Stimulated activated CD4-positive, alpha-beta T cell treated with anti-CD3 and anti-CD28 coated beads, Interleukin-4, amount 100 ng/mL, for 4 hours (primary cell): ENCODE measurements at places on chromosomes 2 and 18.

GRCh38 chr2:1504311-1504750 is 91.1 kb downstream of the TPO start:
- no peak for DNase-seq

DNA sequence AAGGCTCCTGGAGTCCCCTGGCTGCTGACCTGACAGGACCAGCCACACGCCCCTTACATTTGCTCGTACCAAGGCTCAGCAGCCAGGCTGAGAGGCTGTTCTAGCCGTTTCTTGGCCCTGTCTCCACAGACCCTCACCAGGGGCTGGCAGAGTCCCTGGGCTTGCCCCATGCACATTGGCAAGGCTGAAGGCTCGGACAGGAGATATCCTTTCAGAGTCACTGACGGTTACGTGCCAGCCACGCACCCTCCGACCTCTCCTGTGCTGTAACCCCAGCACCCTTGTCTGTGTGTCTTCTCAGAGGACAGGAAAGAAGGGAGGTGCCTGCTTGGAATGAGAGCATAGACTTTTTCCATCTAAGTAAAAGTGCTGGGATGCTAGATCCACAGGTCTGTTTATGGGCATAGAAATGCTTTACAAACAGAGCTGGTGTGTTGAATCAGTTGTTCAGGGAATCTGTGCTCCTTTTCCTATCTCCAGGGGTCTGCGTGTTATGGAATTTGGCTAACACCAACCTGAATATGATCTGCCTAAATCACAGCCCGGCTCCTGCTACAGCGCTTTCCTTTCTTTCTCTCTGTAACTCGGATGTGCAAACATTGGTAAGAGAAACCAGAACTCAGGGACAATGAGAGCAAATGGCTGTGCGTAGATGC is 41.0 kb downstream of the COPS8 start:
- DNase-seq = no peak

DNA sequence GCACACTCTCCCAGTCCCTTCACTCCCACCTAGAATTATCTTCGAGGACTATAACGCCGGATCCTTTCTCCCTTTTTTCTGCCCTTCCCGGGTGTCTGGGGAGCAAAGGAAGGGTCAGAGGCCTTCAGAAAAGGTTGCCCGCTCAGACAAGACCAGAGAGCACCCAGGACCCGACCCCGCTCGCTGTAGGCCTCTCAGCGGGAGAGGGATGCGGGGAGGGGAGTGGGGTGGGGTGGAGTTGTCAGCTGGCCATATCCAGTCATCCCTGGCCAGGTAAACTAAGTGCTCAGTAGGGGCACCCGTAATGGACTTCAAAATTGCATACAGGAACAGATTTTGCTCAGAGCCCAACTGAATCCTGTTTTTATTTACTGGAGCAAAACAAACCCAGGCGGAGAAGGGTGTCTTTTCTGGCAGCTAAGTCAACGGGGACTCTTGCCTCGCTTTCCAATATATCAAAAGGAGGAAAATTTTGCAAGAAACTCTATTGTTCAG is 65.0 kb downstream of the NOL4 start:
- no peak for DNase-seq

DNA sequence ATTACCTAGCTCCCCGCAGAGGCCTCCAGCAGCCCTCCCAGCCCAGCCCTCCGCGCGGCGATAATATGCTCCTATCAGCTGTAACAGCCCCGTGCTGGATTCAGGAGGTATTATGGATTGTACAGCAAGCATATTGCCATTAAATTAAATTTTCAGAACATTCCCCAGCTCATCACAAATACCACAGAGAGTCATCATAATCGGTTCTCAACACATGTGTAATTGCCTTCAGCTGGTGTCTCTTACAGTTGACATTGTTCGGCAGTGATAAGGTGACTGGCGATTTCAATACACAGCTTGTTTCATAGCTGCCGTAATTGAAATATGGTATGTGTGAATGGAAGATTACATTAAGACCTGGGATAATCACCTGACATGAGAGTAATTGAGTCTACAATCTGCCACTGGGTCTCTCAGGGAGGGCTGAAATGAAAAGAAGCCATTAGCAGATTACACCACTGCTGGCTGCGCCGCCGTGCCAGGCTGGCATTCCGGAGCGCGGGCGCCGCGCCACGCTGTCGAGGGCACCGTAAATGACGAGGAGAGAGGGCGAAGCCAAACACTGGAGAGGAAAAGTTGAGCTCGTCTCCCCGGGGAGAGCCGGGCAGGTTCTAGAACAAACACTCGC is 549.4 kb upstream of the SALL3 start:
- no peak for DNase-seq

GRCh38 chr2:201879996-201880395 is 73.7 kb downstream of the CDK15 start:
- DNase-seq = no peak

DNA sequence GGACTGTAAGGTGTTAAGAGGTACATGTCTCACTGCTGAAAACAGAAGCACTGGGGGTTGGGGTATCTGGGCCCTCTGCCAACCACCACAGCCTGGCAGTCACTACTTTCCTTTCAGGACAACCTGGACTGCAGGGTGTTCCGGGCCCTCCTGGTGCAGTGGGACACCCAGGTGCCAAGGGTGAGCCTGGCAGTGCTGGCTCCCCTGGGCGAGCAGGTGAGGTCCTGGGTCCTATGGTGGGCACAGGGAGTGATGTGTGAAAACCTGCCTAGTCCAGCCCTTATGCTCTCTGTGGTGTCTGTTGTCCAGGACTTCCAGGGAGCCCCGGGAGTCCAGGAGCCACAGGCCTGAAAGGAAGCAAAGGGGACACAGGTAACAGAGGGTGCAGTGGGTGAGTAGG is 40.0 kb downstream of the MARCO start:
- DNase-seq = no peak

- DNase-seq = no peak
Measured at GRCh38 chr2:208607694-208608093, 201.1 kb downstream of the PTH2R start.

GRCh38 chr18:30622635-30623034 is 419.9 kb downstream of the DSC3 start:
- DNase-seq = no peak

DNA sequence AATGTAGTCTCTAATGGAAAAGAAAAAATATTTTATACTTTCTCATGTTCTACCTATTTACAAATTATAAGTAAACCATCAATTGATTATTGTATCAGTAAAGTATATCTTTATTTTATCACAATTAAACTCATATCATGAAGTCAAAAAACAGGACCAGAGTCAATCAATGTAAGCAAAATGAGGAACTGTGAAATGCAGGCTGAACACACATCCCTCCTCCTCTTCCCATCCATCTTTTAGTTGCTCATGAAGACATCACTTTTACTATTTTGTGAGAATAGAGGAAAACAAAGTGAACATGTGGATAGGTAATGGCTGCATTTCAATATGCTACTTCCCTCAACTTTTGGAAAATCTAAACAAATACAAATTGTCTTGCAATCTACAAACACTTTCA is 188.8 kb upstream of the PGAP1 start:
- no peak for DNase-seq

DNA sequence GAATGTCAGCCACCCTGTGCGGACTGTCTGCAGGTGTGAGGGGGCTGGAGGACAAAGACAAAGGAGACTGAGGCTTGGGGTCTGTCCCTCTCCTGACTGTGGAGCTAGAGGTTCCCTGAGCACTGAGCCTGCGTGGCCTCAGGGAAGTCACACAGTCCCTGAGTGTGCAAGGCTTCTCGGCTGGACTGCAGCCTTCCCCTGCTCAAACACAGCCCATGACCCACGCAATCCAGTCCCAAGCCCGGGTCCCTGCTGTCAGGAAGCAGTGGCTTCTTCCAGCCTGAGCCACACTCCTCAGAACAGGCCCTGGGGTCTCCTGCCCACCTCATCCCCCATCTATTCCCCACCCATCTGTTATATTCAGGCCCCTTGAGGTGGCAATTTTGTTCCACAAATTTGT is 2.7 kb downstream of the ASTL start:
- no peak for DNase-seq

DNA sequence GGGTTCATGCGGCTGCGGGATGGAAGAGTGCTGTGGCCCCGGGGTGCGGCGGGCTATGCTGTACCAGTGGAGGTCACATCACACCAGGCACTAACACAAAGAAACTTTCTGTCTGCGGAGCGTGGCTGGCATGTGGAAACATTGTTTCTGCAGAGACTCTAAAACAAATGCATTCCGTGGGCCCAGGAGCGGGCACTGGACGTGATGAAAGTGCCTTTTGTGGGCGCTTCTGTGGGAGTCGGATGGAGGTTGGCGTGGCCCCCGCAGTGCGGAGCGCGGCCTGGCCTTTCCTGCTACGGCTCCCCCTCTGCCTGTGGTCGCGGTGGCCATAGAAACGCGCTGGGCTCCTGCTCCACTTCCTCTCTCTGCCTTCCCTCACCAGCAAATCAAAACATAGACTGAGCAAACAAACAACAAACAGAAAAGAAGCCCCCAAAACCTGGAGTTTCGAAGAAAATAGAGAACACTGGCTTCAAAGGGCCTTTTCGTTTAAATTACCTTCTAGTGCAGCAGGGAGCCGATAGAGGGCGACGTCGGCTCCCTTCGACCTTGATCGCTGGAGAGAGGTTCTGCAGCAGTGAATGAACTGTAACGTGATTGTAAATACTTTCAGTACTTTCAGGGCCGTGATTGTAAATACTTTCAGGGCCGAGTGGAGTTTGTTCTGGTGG is 51.4 kb downstream of the KIF5C start:
- DNase-seq = peak; percentile 33

DNA sequence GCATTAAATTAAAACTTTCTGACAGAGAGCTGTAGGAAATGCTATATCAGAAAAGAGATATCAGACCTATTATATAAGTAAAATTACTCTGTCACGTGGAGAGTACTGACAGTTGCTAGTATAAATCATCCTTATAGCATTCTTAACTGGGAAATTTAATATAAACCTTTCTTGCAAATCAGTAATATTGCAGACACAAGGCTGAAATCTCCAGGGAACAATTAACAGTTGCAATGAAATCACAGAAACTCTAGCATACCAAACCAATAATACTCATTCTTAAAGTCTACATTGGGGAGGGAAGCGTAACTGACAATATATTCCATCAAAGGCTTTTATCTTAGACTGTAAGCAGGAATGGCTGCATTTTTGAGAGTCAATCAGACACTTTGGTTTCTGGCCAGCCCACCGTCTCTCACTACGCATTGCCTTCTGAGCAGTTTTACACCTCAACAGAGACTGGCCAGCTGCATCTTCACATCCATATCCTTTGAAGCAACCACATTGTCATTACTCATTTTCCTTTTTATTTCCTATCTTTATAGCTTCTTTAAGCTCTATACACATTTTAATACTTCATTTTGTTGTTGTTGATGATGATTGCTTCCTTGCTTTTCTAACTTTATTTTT is 536.0 kb upstream of the CDH2 start:
- no peak for DNase-seq

DNA sequence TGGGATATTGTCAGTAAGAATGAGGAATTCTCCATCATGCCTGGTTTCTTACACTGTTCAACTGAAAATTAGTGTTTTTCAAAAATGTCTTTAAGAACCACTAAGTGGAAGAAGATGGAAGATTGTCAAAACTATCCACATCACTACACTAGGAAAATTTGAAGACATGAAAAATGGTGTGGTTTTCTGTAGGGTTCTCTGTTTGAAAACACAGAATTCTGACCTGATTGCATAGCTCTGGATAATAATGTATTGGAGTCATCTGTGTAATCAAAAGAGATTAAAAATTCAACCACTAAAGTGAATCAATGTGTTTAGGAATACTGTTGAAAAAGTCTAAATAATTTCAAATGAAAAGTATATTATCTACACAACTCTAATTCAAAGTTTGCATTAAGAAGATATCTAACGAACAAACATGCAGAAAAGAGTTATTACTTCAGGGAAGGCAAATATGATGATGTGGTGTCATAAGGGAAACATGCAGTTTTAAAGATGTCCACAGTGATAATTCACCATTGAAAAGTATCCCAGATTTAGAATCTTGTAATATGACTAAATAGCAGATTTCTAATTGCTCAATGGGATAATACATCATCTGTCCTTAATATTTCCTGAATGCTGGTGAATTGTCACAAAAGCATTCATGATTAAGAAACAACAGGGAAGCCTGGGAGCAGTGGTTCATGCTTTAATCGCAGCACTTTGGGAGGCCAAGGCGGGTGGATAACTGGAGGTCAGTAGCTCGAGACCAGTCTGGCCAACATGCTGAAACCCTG is 116.9 kb downstream of the ERBB4 start:
- no peak for DNase-seq

- DNase-seq = no peak
Measured at GRCh38 chr2:58860586-58860985, 619.5 kb upstream of the FANCL start.

- DNase-seq = no peak
Measured at GRCh38 chr2:58991357-58991756, 750.2 kb upstream of the FANCL start.

GRCh38 chr2:138722316-138722715 is 57.9 kb downstream of the NXPH2 start:
- DNase-seq = no peak

DNA sequence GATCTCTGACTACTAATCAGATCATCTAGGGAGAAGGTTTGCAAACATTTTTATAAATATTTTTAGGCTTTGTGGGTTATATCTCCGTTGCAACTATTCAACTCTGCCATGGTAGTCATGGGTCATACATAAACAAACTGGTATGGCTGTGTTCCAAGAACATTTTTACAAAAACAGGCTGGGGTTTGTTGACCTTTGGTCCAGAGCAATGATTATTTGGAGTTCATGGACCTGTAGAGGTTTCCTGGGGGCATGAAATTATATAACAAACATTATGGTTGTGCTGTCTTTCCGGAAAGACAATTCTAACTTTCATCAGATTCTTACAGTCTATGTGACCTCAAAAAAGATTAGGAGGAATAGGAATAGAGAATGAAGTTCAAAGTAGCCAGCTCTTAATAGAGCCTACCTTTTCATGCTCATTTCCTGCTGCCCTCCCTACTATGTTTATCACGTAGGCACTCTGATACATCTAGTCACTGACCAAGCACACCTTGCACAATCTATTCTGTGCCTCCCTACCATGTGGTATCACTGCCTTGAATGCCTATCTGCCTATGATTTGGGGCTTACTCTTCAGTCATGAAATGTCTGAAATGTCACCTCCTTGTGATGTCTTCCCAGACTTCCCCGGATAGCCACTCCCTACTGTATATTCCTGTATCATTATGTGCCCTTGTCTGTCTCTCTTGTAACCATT is 102.4 kb upstream of the SCN1A start:
- no peak for DNase-seq

- DNase-seq = no peak
Measured at GRCh38 chr2:60961457-60961856, 56.1 kb upstream of the PEX13 start.
